Lung (tissue), 17 donors: ENCODE measurements at places on chromosomes 5 and 9. TPM values are rescaled to one million over a fixed set of nuclear protein-coding genes. Genes with fewer than 3 reads are reported as not detected.

Gene KIF4B
- polyA plus RNA-seq, result 0.02 TPM

Gene FBP2
- polyA plus RNA-seq, result not detected

Gene GABRA6
- not detected for polyA plus RNA-seq

Gene TNFSF15
- polyA plus RNA-seq, result 2.0 TPM

DNA sequence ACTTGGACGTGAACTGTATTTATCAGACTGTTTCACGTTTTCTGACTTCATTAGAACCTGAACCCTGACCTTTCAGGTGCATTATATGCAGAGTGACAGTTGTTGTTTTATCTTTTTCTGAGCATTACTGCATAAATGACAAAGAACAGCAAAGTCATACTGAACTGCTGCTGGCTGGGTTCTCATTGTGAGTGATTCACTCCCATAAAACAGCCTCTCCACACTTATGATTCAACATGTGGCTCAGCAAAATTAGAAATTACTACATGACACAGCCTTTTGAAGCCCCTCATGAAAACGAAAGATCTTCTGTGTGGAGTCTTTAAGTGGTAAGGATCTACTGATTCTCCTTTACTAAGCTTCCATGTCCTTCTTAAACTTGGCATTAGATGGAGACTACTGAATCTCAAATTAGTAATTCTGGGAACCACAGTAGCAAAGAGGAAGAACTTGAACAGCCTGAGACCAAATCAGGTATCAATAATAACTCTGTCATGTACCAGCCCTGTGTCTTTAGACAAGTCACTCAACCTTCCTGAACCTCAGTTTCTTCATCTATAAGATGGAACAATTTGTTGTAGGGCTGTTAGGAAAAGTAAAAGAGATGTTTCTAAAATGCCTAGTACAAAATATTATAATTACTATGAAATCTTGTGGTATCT is 172.3 kb upstream of the GNA14 start:
- H3K27me3 ChIP-seq, result no peaks in the 10 kb centered on the region
- no peak for DNase-seq
- no peaks in the 10 kb centered on the region for H3K36me3 ChIP-seq
- no peak overlapping the region for H3K4me3 ChIP-seq
- H3K4me1 ChIP-seq, result no peaks in the 10 kb centered on the region
- H3K27ac ChIP-seq, result no peak overlapping the region

- no peaks in the 10 kb centered on the region for H3K36me3 ChIP-seq
- H3K4me1 ChIP-seq, result no peaks in the 10 kb centered on the region
- no peak for DNase-seq
- no peak overlapping the region for H3K4me3 ChIP-seq
- H3K27me3 ChIP-seq, result no peaks in the 10 kb centered on the region
Observed at GRCh38 chr9:5478206-5478605, 27.9 kb downstream of the CD274 start.

DNA sequence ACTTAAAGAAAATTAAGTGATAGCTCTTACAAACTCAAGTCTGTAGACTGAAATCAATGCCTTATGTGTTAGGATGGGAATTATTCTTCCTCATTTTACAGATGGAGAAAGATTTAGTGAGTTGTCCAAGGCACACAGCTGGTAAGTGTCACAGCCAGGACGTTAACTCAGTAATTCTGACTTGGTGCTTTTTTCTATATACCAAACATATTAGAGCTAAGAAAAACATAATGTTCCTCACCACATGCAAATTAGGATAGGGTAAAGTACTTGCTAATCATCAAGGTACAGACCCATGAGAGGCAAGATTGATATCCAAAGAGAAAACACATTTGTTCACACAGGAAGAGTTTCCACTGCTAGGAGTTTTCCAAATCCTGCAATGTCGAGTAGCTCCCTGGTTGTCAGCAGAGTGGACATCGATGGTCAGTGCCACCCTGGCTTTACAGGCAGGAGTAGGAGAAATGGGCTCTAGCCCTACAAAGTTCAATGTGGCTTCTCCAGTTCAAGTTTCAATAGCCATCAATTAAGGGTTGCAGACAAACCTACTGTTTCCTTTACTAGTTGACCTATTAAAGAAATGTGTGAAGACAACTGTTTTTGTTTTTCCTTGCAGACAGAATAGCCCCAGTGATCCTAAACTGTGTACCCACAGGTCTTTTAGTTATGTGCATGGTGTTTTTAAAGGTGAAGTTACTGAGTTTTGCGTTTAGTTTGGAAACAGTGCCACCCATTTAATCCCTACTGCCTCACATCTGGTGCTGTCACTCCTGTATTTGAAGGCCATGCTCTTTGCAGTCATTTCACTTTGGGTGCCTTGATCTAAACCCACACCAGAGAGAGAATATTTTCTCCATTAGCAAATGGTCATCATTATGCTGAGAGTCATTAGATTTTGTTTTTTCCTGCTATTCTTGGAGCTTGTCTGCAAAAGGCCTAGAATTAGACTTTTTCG is 460.8 kb upstream of the SMARCA2 start:
- peak; percentile 56 for DNase-seq
- H3K27me3 ChIP-seq, result no peaks in the 10 kb centered on the region
- H3K4me1 ChIP-seq, result no peaks in the 10 kb centered on the region
- H3K36me3 ChIP-seq, result no peaks in the 10 kb centered on the region
- H3K27ac ChIP-seq, result no peak overlapping the region

DNA sequence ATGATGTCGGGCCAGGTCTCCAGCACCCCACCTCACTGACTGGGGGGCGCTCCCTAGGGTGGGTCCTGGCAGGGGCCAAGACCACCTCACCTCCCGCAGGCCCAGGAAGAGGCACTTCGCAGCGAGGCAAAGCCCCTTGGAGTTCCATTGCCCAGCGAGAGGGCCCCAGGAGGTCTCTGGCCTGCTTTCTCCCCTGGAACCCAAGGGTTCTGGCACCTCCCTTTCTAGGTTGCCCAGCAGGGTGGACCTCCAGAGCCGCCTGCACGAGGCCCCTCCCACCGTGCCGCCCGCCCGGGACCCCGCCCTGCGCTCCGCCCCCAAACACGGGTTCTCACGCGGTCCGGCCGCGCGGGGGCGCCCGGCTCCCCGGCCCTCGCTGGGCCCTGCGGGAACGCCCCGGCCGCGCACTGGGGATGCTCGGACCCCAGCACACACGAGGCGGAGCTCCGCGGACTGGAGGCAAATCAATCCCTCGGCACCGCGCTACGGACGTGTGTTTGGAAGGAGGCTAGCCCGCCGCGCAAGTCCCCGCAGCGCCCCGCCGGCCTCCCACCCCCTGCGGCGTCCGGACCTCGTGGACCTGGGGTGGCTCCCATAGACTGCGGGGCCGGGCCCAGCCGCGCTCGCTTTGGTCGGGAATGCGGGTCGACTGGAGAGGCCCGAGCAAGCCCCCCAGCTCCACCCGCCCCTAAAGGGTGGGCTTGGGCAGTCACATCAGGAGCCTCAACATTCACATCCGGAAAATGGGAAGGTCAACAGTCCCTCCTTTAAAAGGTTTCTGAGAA is 99.5 kb upstream of the LMX1B start:
- no peak overlapping the region for H3K27ac ChIP-seq
- peaks cover 50% of the 10 kb centered on the region for H3K27me3 ChIP-seq
- H3K4me3 ChIP-seq, result no peak overlapping the region
- H3K36me3 ChIP-seq, result no peaks in the 10 kb centered on the region
- DNase-seq, result peak; percentile 64
- H3K4me1 ChIP-seq, result peaks cover 5% of the 10 kb centered on the region

DNA sequence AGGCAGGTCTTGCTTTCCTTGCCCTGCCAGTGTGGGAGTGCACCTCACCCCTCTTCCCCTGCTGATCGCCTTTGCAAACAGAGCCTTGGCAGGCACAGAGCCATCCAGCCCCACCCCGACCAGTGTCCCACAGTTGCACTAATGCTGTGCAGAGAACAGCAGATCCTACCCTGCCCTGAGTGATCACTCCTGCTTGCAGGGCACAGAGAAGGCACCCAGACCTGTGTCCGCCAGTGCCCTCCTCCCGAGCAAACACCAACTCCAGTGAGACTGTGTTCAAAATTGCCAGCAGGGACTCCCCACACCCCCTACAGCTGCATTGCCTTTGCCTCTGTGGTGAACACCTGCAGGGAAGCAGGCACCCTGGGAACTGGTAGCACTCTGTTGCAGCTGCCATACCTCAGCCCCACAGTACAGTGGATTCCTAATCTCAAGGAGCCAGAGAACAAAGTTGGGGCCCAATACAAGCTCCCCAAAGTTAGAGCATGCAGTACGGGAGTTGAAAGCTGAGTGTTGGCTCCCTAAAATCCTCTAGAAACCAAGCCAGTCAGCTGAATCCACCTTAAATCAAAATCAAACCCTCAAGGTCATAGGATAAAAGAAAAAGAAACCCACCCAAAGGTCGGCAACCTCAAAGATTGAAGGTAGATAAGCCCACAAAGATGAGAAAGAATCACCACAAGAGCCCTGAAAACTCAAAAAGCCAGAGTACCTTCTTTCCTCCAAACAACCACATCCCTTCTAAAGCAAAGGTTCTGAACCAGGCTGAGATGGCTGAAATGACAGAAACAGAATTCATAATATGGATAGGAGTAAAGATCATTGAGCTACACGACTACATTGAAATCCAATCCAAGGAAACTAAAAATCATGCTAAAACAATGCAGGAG is 92.9 kb upstream of the PIK3R1 start:
- H3K27ac ChIP-seq, result no peak overlapping the region
- DNase-seq, result no peak
- H3K36me3 ChIP-seq, result no peaks in the 10 kb centered on the region
- no peaks in the 10 kb centered on the region for H3K4me1 ChIP-seq

DNA sequence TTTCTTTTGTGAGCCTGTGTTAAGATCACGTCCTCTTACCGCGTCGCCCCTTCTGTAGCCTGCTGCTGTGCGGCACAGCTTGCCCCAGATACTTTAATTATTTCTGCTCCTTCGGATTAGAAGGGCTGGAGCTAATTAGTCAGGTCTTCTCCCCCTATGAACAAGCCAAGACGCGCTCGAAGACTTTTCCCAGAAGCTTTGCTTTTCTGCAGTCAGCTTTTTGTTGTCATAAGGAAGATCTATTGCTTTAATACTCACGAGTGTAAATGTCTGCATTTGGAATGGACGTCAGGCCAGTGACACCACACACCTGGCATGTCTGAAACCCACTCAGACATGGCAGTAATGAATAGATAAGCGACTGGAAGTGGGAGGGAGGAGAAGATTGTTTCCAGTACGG is 37.0 kb downstream of the PRUNE2 start:
- no peaks in the 10 kb centered on the region for H3K4me1 ChIP-seq
- H3K27me3 ChIP-seq, result peaks cover 3% of the 10 kb centered on the region
- no peaks in the 10 kb centered on the region for H3K36me3 ChIP-seq
- no peak overlapping the region for H3K27ac ChIP-seq
- no peak overlapping the region for H3K4me3 ChIP-seq

GRCh38 chr5:151178777-151179488 is 21.4 kb upstream of the ANXA6 start:
- no peaks in the 10 kb centered on the region for H3K36me3 ChIP-seq
- no peak overlapping the region for H3K4me3 ChIP-seq
- DNase-seq, result no peak
- H3K4me1 ChIP-seq, result no peaks in the 10 kb centered on the region
- no peaks in the 10 kb centered on the region for H3K27me3 ChIP-seq
- no peak overlapping the region for H3K27ac ChIP-seq
